ENCODE measurements at places on chromosomes 11 and 22.
A peak's percentile ranks its signal among the peaks of the same experiment; 100 is the strongest.

- no peak for DNase-seq
These were observed 4.8 kb downstream of the RPS3 start for GRCh38 chr11:75403983-75404658.

DNA sequence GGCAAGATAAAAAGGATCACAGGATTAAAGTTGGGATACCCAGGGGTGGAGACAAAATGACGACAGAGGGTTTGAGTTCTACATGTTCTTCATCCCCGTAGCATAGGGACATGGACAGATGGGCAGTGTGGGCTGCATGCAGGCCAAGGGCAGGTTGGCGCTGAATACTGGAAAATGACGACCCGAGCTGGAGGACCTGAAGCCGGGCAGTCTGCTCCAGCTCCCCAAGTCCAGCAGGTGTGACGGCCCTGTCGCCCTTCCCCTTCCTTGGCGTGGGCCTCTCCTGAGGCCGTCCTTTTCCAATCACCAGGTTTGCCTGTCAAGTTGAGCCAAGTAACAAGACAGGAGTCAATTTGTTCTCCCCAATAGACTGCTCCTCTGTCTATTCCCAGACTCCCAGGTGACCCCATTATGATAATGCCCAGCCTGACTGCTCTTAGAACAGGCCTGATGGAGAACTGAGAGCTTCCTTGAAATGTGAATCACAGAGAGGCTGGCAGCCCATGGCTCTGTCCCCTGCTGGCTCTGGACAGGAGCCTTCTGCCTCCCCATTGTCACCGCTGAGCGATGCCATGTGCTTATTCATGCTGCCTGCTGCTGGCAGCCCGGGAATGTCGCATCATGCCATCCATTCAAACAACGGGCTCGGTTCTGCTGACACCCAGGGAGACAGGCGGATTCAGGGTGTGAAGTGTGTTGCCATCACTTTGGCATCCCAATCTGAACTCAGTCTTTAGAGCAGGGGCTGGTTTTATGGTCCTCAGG lies 392.1 kb downstream of the NTM start:
- DNase-seq = no peak

DNA sequence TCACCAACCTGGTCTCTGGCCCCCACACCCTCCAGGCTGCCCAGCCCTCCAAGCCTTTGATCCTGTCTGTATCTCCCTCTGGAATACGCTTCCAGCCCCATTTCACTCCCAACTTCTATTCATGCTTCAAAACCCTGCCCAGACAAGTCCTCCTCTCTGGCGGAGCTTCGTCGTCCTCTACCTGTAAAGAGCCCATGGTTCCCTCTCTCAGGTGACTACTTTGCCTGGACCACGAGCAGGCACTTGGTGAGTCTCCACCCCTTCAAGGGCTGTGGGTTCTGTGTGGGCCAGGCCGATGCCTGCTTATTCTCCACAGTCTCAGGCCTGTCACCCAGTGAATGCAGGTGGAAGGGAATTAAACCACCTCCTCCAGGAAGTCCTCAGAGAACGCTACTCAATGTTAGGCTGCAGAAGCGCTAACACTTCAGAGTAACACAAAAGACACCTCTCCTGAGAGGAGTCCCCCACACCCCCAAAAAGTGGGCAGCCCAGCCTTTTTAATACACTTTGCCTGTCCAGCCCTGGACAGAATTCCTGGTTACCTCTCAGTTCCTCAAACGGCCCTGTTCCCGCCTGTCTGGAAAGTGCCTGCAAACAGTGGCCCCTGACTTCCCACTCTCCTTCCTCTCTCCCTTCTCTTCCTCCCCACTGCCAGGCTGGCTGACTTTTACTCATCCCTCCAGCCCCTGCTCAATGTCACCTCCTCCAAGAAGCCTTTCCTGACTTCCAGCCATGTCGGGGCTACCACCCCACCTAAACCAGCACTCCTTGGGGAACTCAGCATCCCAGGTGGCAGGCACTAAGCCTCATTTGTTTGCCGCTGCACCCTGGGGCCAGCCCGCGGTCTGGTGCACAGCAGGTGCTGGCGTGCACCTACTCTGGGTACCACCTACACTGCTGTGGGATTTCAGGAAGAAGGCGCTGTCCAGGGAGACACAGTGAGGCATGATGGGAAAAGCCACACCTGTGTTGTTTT lies 9.0 kb downstream of the RAC2 start:
- DNase-seq = no peak

DNA sequence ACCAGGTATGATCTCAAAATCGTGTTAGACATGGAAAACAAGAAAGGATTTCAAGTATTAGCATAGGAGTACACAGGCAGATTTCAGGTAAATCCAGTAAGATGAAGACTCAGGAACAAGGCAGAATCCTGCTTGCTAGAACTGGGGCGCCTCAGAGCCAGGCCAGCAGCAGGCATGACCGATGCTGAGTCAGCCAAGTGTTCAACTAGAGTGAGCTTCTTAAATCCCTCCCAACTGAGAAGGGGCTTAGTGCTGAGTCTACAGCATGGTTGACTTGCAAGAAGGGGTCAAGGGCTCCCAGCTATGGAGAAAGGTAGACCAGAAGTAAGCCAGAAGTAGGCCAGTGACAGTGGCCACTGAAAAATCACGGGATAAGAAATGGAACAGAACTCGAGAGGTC lies 12.4 kb downstream of the GRAP2 start:
- DNase-seq = peak; percentile 86

GRCh38 chr11:69541501-69542313 lies 60.2 kb downstream of the LINC01488 start:
- no peak for DNase-seq

DNA sequence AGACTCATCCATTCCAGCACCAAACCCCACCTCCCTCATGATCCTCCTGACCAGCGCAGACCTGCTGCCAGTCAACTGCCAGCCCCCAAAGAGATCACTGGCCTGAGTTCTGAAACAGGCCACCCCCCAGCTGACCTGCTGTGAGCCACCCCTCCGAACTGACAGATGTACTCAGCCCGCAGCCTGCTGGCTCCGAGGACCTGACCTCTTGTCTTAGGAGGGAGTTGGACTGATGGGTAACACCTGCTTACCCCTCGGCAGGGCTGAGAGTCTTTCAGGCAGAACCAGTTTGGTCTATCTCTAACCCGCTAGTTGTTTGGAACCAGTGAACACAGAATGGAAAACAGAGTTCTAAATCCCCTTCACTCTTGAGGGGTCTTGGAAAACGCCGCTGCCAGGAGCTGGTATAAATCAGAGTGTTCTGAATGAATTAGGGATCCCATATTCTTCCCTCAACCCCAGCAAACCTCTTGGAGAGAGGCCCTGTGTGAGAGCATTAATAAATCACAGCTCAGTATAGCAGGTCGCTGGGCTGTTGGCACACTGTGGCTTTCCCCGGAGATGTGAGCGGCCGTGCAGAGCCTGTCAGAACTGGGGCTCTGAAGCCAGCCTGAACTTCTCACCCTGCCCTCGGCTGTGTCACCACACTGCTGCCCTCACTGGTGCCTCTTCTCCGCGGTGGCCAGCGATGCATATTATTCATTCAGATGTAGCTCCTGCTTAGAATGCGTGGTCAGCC lies 165.1 kb upstream of the NCAM1 start:
- DNase-seq = peak; percentile 16

DNA sequence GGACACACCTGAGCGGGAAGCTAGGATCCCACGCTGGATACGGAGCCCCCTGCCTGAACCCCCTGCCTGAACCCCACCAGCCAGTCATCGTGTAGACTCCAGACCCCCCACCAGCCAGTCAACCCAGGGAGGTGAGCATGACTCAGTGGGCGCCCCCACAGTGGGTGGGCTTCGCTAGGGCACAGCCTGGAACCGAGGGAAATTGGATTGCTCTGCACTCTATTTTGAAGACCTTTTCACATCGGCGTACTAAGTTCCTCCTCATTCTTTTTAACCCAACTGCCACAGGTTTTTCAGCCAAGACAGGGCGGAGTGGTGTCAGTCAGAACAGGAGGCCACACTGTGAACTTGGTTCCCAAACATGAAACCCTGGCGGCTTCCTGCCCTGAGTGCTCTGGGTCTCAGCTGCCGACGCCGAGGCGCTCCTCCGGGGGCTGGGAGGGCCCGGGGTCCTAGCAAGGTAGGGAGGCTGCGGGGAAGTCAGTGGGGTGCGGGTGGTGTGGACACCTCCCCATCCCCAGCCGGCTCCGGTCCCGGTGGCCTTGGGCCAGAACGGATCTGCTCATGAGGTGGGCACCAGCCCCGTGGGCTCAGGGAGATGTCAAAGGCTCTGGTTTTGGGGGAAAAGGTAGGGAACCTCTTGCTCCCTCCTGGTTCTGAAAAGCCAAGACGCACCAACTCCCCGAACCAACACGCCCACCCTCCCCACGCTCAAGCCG lies 57.0 kb downstream of the BRD1 start:
- no peak for DNase-seq

DNA sequence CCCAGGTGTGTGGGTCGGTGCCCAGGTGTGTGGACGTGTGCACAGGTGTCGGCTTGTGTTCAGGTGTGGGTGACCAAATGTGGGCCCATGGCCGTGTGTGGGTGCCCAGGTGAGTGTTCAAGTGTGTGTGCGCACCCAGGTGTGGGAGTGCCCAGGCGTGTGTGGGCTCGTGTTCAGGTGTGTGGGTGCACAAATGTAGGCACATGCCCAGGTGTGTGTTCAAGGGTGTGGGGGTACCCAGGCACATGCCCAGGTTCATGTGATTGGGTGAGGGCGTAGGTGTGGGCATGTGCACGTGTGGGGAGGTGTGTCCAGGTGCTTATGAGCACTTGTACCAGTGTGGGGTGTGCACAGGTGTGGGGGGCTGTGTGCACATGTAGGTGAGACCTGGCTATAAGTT lies 42.8 kb downstream of the MOB2 start:
- DNase-seq = no peak

GRCh38 chr11:76845069-76845468 lies 15.6 kb upstream of the ACER3 start:
- no peak for DNase-seq

- no peak for DNase-seq
These were observed 412 bp downstream of the ZPR1 start for GRCh38 chr11:116787436-116787785.

DNA sequence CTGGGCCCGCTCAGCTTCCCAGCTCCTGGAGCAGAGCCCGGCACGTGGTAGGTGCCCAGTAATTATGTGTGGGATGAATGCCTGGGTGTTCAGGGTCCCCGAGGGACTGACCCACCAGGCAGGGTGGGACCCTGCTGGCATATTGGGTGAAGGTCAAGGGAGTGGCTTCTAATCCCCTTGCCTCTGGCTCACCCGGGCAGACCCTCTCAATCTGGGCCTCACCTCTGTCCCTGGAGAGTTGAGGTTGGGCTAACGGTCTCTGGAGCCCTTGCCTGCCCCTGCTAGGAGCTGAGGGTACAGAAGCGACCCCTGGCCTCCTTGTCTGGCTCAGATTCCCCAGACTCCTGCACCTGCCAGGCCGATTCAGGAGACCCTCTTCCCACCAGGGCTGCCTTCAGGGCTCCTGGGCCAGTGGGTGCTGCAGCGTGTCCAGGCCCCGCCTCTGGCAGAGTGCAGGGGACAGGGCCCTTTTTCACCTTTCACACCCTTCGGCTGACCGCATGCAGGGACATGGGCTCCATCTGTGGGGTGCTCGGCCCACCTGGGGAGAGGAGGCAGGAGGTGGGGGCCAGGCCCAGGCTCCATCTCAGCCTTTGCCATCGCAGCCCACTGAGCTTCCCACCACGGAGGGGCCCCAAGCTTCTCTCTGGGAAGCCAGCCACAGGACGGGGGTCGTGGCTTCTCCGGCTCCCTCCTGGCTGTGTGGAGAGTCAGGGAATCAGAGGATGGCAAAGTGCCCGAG lies 3.8 kb upstream of the CTSD start:
- DNase-seq = no peak

- peak; percentile 35 for DNase-seq
These were observed 114.2 kb upstream of the TP53AIP1 start for GRCh38 chr11:129056916-129057315.

GRCh38 chr11:61896665-61897386 lies 5.5 kb upstream of the FADS3 start:
- DNase-seq = no peak

GRCh38 chr22:31911565-31912406 lies 32.5 kb upstream of the YWHAH start:
- no peak for DNase-seq

- DNase-seq = no peak
These were observed 811.9 kb upstream of the LRRC4C start for GRCh38 chr11:42271306-42271705.

DNA sequence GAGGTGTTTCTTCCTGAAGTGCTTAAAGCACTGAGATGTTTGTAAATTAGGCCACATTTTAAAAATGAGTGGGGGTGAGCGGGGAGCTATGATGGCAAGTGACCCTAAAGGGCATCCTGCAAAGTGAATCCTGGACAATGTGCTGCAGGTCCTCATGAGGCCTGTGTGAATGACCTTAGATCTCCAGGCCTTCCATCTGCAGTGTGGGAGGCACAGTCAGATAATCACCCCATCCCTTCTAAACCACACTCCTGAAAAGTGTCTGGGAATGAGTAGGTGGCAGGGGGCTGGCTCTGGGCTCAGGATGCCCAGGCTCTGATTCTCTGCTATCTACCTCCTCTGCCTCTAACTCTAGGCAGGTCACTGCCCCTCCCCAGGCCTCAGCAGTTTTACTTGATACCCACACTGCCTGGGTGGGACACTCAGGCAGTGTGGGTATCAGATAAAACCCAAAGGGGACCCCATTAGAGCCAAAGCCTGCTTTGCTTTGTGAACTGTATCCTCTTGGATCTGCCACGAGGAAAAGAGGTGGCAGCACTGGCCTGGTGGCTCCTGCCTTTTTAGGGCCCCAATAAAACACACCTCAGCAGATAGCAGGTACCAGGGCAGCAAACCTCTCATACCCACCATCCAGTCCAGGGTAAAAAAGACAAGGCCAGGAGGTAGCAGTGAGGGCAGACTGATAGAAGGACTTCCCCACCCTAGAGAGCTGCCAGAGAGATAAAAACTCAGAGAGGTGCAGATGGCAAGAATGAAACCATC lies 10.5 kb downstream of the STARD10 start:
- no peak for DNase-seq

DNA sequence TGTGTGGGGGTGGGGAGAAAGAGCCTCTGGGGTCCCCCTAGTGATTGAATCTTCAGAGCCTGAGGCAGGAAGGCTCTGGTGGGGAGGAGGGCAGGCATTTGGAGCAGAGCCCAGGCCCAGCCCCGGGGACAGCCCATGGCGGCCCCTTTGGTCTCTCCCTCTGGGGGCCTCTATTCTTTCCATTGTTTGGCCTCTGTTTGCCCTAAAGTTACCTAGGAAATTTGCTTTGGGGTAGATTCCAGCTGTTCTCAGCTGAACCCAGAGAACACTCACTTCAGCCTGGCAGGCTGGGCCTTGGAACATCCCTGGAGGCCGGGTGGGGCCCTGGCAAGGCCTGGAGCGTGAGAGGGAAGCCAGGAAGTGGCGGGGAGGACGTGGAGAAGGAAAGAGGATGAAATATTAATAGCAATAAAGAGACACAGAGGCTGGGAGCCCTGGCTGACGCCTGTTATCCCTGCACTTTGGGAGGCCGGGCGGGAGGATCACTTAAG lies 22.9 kb upstream of the A4GALT start:
- DNase-seq = no peak

DNA sequence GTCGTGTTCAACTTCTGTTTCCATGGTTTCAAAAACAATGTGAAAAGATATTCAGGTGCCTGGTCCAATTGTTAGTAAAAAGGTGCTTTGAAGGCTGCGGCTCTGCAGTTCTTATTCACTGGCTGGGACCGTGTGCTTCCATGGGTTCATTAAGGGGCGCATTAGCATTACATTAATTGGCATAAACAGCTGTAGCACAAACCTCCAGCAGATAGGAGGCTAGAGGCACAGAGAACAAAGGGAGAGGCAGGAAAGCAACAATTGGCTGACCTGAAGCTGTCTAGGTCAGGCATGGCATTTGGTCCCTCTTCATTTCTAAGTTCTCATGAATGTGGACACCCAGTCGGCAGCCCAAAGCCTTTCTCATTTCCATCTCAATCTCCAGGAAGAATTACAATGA lies 16.6 kb downstream of the PAK1 start:
- peak; percentile 10 for DNase-seq

- DNase-seq = no peak
These were observed 11.3 kb downstream of the CYB561A3 start for GRCh38 chr11:61350336-61350735.
